GM12878 (cell line): ENCODE measurements at places on chromosomes 2 and 18.

DNA sequence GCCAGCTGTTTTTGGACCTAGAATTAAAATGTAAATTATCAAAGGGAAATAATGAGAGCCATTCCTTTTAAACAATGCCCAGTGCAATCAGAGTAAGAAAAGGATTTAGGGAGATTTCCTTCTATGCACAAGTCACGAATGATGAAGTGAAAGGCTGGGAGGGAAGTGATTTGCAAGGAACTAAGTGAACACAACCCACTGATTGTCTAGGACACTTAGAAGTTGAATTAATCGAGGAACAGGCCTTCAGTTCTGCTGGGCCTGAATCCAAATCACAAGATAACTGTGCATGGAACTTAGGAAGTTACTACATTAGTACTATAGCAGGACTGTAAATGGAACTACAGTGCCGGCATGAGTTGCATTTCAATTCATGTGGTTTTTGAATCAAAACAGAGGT lies 17.7 kb downstream of the MAP2 start:
- DNase-seq: no peak

- DNase-seq: no peak
Observed at GRCh38 chr2:88170472-88170892, 336 bp downstream of the THNSL2 start.

GRCh38 chr2:177001334-177001733 lies 211.3 kb upstream of the HNRNPA3 start:
- DNase-seq: no peak

DNA sequence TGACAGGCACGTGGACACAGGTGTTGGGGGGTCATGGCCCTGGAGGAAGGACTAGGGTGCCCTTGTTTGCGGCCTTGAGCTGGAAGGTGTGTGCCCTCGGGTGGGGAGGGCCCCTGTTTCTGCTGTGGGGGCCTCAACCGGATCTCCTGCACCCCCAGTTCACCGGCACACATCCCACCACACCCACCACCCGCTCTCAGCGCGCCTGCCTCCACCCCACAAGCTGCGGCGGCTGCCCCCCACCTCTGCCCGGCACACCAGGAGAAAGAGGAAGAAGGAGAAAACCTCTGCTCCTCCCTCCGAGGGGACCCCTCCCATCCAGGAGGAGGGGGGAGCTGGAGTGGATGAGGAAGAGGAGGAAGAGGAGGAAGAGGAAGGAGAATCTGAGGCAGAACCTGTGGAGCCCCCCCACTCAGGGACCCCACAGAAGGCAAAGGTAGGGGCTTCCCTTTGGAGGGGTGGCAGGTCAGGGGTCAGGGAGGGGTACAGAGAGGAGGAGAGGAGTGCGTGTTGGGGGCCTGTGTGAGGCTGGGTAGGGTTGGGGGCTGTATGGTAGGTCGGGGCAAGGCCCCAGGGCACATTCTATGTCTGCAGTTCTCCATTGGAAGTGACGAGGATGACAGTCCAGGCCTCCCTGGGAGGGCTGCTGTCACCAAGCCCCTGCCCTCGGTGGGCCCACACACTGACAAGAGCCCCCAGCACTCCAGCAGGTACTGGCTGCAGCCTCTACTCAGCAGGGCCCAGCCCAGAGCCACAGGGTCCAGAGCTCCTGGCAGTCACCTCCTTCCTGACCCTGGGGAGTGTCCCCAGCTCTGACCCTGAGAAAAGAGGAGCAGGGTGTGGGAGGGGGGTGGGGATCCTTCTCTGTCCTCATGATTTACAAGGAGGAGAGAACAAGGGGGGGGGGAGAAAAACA lies 1.8 kb downstream of the SLC4A3 start:
- DNase-seq: no peak

- DNase-seq: no peak
Observed at GRCh38 chr2:17539611-17540092, 844 bp upstream of the VSNL1 start.

DNA sequence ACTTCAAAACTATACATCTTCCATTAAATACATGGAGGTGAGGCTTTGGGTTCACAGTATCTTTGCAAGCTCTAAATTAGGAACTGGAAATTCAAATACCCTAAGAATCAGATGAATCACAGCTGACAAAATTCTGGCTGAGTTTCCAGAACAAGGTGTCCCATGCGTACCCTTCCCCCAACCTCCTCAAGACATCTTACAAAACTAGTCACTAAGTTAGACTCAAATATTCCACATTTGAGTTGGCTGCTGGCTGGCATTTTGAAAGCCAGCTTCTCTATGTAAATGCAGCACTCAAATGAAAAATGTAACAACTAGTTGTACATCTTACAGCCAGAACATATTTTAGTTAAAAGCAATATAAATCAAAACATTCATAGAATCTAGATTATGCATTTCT lies 131.0 kb upstream of the ARL5A start:
- DNase-seq: no peak

- no peak for DNase-seq
Observed at GRCh38 chr18:23805898-23806297, 116.6 kb downstream of the LAMA3 start.

DNA sequence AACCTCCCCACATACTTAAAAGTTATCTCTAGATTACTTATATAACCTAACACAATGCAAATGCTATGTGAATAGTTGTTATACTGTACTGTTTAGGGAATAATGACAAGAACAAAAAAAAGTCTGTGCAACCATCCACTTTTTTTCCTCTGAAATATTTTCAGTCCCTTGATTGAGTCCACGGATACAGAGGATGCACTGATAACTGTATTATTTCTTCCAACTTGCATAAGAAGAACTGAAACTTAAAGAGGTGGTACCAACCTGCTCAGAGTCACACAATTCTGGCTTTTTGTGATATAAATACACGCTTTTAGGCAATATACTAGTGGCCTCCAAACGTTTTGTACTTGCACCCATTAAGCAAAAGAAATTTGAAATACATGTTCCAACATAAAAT lies 1.4 kb downstream of the SMC6 start:
- no peak for DNase-seq

GRCh38 chr18:22267697-22268096 lies 98.3 kb downstream of the GATA6 start:
- DNase-seq: no peak

GRCh38 chr2:85447222-85447585 lies 28.7 kb downstream of the SH2D6 start:
- DNase-seq: no peak

DNA sequence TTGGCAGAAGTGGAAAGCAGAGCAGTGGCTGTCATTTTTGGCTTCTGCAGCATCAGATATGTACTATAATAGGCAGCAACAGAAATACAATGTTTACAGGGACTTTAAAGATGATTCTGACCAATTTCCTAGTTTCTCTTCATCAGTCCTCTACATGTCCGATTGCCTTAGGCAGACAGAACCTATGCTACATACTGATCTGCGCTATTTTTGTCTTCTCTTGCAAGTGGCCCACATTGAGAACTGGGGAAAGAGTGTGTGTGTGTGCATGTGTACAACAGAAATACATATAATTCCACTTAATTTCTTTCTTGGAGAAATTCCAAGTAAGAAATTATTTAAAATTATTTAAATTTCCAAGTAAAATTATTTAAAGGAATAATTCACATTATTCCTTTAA lies 77.1 kb upstream of the CHRNA1 start:
- no peak for DNase-seq

DNA sequence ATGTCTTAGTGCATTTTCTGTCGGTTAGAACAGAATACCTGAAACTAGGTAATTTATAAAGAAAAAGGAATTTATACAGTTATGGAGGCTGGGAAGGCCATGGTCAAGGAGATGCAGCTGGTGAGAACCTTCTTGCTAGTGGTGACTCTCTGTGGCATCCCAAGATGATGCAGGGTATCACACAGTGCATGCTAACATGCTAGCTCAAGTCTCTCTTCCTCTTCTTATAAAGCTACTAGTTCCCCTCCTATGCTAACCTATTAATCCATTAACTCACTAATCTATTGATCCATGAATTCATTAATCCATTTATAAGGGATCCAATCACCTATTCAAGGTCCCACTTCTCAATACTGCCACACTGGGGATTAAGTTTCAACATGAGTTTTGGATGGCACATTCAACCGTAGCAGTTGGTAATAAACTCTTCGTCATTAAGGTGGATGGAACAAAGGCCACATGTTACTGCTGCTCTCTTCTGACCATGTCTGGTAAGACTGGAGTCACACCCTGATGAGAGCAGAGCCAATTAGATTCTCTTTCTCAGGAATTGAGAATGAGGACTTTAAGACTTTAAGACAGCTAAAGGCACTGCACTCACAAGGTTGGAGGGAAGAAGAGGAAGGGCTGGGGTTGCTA lies 211.6 kb upstream of the SMAD7 start:
- DNase-seq: peak; percentile 68

GRCh38 chr2:150479075-150479915 lies 8.2 kb downstream of the RND3 start:
- no peak for DNase-seq

DNA sequence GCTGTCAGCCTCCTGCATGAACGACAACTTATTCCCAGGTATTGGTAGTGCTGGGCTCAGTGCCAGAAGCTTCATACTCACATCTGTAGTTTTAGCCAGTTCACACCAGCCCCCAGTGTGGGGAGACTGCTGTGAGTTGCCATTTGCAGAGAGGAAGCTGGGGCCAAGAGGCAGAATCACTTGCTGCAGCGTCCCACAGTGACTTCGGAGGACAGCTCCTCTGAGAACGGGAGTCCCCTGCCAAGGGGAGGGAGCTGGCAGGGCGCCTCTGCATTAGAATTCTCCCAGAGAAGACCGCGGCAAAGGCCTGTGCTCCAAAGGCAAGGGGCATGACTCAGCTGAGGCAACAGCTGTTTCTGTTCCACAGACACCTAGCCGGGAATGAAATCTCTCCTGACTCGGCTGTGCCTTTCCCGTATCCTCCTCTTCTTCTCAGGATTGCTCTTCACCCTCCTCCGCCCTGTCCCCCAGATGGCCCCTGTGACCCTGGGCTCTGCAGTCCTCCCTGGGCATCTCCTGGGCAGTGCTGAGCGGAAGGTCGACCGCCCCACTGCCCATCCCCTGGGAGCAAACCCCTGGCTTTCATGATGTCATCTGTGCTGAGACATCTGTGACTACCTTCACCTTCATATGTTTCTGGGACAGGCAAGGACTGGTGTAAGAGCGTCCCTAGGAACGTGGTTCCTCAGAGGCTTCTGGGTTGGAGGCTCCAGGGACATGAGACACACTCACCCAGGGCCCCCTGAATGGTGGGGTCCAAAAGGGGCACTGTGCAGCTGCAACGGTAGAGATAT lies 18.0 kb downstream of the MAL start:
- DNase-seq: peak; percentile 75

DNA sequence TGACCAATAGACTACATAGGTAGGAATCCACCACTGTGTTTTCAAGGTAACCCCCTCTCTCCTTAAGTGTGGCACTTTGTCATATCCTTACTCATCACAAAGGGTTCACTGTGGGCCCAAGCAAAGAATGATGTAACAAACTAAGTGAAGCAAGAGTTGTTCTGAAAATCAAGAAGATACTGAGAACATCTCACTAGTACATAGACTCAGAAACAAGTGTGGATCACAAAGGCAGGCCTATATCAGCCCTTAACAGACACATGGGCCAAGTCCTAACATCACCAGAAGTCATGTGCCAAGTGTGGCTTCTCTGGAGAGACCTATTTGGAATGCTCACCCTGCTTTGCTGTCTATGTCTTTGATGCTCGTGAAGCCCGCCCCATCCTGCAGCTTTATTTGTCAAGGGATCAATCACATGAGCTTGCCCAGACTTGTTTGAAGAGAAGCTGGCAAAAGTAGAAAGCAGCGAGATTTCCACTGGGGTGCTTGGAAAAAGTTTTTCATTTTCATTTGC lies 131.2 kb upstream of the TTC39C start:
- DNase-seq: no peak

DNA sequence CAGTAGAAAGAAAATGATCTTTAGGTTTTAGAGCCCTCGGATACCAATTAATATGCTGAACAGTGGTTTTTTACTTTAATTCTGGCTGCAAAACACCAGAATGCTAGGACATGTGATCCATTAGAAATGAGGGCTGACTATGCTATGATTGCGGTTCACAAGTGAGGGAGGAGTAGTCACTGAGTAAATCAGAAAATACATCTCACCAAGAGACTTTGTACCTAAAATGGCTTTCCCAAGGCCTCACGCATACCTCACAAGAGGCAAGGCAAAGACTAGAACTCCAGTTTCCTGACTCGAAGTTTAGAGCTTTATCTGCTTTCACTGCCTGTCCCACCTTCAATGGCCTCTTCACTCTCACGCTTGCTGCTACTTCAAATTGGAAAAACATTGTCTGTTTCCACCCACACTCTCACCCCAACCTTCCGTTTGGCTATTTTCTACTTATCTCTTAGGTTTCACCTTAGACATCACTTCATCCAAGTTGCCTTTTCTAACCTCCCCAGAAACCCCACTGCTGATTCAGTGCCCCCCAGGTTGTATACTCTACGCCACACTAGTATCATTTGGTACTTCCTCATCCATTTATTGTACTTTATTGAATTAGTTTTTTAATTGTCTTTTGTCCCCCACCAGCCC lies 5.1 kb upstream of the MBD2 start:
- no peak for DNase-seq

DNA sequence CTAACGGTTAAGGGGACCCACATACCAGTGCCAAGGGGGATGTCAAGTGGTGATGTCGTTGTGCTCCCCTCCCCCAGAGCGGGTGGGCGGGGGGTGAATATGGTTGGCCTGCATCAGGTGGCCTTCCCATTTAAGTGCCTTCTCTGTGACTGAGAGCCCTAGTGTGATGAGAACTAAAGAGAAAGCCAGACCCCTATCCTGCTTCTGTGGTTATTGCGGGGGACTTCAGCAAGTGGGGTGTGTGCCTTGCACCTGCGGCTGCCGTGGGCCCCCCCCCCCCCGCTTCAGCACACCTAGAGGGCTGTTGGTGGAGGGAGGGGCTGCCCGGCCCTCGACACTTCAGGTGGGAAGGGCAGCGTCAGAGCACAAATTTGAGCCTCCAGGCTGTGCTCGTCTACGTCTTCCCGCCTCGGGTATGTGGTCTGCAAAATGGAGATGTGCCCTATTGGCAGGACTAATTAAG lies 6.1 kb downstream of the CTDSP1 start:
- no peak for DNase-seq

- no peak for DNase-seq
Observed at GRCh38 chr2:236082061-236082460, 86.1 kb downstream of the GBX2 start.

- DNase-seq: peak; percentile 25
Observed at GRCh38 chr2:106358081-106358480, 110.1 kb downstream of the RGPD3 start.
